ENCODE measurements at places on chromosomes 2 and 18. TPM values are rescaled to one million over a fixed set of nuclear protein-coding genes. Genes with fewer than 3 reads are reported as not detected.
A peak's percentile ranks its signal among the peaks of the same experiment; 100 is the strongest.

- peak; percentile 88 for DNase-seq
Observed at GRCh38 chr2:127083819-127084503, 23.0 kb downstream of the BIN1 start.

- DNase-seq, result peak; percentile 1
Observed at GRCh38 chr18:65567372-65567771, 183.4 kb upstream of the CDH7 start.

DNA sequence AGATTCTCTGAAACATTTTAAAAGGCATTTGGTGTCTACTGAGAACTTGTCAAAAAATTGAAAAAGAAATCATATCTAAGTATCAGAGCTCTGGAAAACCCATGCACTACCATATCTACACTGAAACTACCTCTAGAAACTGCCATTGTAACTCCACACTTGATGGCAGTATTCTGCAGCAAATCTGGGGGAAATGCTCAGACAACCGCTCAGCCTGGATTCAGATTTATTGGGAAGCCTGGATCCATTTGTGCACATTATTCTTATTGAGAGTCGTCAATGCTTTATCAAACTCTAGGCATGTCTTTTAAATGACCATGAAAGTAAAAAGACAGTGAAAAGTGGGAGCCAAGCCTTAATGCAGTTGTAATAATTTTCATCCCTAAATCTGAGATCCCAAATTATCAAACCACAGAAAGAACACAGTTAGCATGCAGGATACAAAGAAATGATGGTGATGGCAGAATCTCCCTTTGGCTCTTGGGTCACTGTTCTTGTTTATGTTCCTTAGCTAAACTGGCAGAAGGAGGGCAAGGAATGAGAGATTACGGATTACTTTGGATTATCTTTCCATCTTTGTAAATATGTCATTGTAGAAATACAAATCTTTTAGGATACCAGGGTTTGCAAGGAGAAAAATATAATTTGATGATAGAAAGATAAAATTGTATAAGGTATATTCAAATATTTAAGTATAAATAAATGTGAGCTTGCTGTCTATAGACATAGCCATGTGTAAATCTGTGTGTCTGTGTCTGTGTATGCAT, 512.1 kb upstream of the SYT4 start:
- DNase-seq, result no peak

- no peak for DNase-seq
Observed at GRCh38 chr2:202405798-202406197, 29.7 kb downstream of the BMPR2 start.

The C1GALT1C1L gene
- total RNA-seq, result 2.1 TPM

The CEP192 gene
- total RNA-seq, result 30.5 TPM
